ENCODE measurements at places on chromosomes 4 and X. TPM values are rescaled to one million over a fixed set of nuclear protein-coding genes. Genes with fewer than 3 reads are reported as not detected.

Gene AMTN
- not detected for total RNA-seq

Gene SPANXA1
- not detected for total RNA-seq

Gene FREM3
- 0.05 TPM for total RNA-seq

Gene NUDT10
- 0.12 TPM for total RNA-seq

Gene REPS2
- not detected for total RNA-seq

Gene SMC1A
- 104 TPM for total RNA-seq
